ENCODE measurements at places on chromosomes 5 and 9.
A peak's percentile ranks its signal among the peaks of the same experiment; 100 is the strongest.

DNA sequence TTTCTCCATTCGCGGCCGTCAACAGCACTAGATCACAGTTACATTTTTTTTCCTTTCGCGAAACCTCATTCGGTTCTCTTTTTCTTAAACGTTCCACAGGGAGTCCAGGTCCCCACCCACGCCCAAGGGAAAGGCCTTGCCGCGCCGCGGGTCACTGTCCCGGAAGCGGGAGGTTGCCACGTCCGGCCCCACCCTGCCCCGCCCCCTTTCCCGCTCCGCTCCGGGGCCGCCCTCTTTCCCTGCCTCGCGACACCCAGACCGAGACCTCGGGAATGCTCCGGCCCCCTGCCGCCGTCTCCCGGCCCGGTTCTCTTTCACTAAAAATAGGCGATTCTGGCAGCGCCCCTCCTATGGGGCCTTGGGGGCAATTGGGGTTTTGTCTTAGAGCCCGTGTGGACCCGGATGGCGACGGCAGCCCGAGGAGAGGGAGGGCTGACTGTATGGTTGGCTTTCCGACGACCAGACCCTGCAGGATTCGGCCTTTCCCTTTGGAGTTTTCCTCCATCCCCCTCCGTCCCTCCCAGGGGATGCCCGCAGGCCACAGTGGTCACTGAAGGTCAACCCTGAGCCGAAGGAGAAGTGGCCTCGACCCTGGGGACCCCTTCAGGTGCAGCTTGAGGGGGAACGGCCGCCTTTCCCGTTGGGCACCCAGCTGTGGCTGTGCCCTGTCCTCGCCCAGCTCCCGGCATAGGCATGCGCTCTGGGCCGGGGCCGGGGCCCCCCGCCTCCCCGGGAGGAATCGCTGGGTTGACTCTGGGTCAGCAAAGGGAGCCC lies 2.8 kb upstream of the RACK1 start:
- peak; percentile 56 for DNase-seq

DNA sequence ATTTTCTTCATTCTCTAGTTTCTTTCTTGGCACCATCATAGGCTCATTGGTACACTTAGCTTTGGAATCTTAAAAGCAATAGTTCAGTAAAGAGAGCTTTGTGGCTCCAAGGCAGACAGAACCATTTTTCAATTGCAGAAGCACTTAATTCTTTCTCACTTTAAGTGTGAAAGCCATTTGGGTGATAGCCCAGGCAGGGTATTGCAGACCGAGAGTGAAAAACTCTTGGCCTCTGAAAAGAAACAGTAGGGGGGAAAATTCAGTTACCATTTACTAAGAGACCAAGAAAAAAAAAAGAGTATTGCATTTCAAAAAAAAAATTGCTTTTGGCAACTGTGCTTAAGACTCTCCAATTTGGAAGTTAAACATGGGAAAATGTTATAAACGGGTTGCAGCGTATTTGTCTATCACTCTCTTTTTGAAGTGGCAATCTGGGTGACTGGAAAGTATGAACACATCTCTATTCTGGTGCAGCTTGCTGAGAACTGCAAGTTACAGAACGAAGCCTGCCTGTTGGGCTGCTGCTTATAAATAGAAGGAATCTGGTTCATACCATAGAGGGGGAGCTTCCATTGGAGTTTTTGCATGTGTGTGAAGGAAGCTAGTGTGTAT lies 170.5 kb downstream of the TLE4 start:
- no peak for DNase-seq

DNA sequence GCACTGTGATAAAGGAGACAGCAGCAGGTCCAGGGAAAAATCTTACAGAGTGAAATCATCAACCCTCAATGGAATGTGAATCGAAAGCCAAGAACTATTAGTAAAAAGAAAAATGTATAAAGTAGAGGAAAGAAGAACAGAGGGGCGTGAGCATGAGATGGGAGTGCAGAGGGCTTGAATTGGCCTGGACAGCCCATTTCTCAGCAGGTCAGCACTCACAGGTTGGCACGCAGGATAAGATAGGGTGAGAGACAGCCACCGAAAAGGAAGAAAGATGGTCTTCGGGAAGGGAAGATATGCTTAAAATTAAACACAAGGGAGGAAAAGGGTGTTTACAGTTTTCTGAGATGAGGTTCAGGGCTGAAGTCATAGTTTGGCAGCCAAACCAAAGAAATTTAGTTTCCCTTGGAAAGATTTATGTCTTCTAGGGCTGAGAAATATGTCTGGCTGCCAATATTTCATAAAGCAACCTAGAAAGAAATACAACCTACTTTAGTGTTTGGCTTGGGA lies 524.7 kb downstream of the SPATA31D1 start:
- no peak for DNase-seq

- DNase-seq = no peak
Observed at GRCh38 chr5:154178661-154179060, 11.9 kb upstream of the GALNT10 start.

GRCh38 chr5:139682016-139682975 lies 34.1 kb downstream of the CXXC5 start:
- DNase-seq = no peak

DNA sequence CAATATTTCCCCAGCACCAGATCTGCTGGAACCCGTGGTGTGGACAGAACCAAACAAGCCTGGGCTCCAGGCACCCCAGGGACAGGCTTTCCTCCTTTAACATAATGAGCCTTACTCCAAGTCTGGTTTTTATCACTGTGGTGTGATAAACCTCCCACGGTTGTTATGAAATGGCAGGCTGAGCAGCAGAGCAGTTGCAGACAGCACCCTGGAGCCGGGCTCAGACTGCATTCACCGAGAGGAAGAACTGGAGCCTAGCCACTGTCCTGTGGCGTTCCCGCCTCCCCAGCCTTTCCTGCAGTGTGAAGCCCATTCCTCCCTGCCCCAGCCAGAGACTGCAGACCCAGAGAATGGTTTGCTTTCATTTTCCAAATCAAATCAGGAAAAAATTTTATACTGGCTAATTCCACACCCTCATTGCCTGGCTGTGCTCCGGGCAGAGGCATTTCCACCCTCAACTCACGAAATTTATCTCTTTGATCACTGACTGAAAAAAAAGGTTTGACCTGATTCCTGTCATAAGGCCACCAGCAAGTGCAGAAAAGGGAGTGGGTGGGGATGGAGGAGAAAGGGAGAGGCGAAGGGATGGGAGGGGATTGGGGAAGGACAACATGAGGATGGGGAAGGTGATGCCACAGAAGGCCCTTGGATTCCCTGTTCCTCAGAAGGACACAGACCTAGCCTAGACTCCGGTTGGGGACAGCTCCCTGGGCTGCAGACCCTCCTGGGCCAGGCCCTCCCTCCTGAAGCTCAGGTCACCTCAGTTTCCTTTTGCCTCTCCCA lies 18.9 kb downstream of the IPPK start:
- DNase-seq = no peak

GRCh38 chr5:54171645-54172384 lies 138.6 kb downstream of the ARL15 start:
- no peak for DNase-seq

DNA sequence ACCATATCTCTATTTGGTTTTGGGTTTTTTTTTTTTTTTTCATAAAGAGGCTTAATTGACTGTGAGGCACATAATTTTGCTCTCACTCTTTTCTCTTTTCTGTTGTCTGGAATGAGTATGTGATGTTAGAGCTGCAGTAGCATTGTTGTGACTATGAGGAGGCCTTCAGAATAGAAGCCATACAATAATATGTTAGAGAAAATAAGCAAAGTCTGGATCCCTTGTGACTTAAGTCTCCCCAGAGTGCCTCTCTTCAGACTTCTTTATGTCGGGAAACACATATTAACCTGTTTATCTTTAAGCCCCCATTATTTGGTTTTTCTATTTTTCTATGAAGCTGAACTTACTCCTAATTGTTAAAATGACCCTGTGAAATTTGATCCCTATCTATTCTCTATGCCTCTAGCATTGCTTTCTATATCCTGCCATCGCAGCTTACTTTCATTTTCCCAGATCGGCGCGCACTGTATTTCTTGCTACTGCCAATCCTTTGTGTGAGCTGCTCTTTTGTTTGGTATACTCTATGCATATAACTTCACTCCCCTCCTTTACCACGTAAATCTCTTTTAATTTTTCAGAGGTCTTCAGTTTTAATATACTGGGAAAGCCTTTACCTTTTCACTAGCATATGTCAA lies 372.5 kb upstream of the KCNN2 start:
- no peak for DNase-seq

DNA sequence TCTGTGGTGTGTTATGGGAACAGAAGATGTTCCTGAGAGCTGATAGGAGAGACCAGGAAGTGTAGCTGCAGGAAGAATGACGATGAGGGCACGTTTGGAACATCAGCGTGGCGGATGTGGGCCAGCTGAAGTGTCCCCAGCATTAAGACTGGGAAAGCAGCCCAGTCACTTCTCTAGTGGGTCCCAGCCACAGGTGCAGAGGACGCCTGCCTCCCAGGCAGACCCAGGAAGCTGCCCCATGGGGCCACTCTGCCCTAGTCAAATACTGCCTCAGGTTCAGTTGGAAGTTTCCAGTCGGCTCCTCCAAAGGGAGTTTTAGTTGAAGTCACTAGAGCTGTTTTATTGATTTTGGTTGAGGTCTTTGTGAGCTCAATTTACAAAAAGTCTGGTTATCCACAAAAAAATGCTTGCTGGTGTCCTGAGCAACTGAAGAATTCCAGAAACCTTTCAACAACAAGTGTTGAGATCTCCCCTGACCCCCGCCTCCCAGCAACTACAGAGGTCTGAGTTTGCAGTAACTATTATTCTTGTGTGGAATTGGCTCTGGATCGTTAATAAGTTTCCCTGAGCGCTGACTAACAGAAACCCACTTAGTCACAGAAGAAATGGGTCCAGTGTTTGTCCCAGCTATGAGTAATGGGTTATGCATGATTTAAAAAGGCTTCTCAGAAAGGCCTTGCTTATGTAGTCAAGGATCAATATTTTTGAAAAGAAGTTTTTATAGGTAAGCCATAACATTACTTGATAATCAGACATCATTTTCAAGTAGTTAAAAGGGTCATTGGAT lies 294.1 kb downstream of the FANCC start:
- DNase-seq = no peak

GRCh38 chr9:100058699-100059579 lies 39.9 kb downstream of the ERP44 start:
- no peak for DNase-seq

- no peak for DNase-seq
Observed at GRCh38 chr5:97388794-97389193, 205.7 kb upstream of the RIOK2 start.

DNA sequence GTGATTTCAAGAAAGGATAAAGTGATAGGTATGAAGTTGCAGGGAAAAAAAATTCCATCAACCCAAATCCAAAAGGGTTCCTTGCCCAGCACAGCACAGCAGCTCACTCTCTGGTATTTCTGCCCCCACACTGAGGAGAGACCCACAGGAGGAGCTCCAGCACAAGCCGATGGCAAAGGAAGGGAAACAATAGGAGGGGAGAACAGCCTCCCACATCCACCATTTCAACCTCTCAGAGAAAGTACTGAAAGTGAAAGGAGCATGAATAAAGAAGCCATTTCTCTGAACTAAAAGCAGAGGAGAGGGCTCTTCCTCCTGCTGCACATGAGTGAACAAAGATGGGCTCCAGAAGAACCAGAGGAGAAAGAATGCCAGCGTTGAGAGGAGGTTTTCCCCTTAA lies 54.9 kb upstream of the ZSWIM6 start:
- DNase-seq = no peak

- DNase-seq = no peak
Observed at GRCh38 chr5:120913396-120913795, 449.3 kb downstream of the PRR16 start.

GRCh38 chr5:176481711-176482110 lies 33.5 kb downstream of the FAF2 start:
- no peak for DNase-seq

- DNase-seq = no peak
Observed at GRCh38 chr9:1659363-1659690, 355.8 kb upstream of the SMARCA2 start.

DNA sequence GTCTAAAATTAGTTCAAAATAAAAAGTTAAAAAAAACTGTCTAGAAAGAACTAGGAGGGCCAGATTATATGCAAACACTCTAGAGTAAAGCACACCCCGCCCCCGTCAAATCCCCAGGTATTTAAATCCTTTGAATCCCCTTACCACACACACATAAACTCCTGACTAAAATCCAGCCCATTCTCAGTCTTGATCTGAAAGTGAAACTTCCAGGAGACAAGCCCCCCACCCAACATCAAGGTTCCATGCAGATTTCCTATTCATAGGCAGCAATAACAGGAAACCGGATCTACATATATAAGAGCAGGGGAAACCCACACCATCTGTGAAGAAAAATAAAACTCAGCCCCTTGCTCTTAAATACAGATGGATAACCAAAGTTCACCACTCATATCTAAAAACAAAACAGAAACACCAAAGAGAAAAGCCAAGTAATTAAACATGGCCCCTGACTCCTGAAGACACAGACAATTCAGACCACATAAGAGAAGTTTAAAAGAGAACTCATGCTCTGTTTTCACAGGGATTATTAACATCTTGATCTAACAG lies 42.3 kb downstream of the MARCHF3 start:
- DNase-seq = no peak

DNA sequence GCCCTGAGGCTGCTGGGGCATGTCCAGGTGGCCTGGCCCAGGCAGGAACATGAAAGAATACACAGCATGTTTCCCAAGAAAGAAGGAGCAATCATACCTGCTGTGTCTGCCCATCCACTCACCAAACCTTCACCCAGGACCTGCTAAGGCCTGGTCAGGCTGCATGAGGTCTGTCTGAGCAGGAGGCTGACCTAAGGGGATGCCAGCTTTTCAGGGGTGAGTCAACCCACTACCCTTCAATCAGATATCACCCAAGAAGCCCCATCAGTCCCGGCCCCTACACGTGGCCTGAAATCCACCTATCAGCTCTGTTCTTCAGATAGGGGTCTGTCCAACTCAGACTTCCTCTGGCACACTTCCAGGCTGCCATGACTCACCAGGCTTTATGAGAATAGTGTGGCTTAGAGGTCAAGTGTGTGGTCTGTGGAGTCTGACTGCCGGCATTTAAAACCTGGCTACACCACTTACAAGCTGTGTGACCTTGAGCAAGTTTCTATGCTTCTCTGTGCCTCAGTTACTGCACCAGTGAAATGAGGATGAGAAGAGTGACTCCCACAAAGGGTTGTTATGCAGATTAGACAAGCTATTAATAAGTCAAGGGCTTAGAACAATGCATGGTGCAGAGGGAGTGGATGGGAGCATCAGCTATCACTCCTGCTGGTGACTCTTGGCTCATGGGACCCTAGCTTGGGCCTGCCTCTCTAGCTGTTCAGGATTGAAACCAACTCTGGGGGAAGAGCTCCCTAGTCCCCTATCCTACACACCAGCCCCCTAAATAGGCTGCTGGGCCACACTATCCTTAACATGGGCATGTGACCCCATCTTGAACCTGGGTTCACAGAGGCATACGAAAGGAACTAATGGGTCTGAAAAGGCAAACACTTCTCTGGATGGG lies 130.3 kb downstream of the PAX5 start:
- DNase-seq = no peak

- no peak for DNase-seq
Observed at GRCh38 chr5:173191015-173191414, 44.0 kb downstream of the NKX2-5 start.

DNA sequence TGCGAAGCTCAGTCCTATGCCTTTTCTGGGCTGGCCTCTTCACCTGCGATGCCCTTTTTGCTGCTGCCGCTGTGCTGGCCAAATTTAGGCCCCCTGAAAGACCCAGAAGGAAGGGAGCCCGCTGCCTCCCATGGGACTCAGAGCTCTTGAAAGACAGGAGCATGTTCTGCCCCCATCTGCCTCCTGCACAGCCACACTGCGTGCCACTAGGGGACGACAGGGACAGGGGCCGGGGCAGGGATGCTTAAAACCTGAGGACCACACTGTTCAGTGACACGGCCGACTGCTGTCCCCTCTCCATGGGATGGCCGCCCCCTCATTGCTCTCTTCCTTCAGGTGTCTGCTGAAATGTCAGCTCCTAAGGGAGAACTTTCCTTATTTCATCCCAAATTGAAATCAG lies 132.4 kb downstream of the ADAMTS2 start:
- no peak for DNase-seq
